ENCODE measurements at places on chromosomes 7 and 10. TPM values are rescaled to one million over a fixed set of nuclear protein-coding genes. Genes with fewer than 3 reads are reported as not detected.

SPDYE5 gene
- not detected for polyA plus RNA-seq

NPTX2 gene
- 1.2 TPM for polyA plus RNA-seq

GRCh38 chr7:105316578-105317344 lies 72.0 kb downstream of the SRPK2 start:
- H3K4me1 ChIP-seq = no peaks in the 10 kb centered on the region
- H3K27ac ChIP-seq = no peak overlapping the region
- no peak for DNase-seq

DNA sequence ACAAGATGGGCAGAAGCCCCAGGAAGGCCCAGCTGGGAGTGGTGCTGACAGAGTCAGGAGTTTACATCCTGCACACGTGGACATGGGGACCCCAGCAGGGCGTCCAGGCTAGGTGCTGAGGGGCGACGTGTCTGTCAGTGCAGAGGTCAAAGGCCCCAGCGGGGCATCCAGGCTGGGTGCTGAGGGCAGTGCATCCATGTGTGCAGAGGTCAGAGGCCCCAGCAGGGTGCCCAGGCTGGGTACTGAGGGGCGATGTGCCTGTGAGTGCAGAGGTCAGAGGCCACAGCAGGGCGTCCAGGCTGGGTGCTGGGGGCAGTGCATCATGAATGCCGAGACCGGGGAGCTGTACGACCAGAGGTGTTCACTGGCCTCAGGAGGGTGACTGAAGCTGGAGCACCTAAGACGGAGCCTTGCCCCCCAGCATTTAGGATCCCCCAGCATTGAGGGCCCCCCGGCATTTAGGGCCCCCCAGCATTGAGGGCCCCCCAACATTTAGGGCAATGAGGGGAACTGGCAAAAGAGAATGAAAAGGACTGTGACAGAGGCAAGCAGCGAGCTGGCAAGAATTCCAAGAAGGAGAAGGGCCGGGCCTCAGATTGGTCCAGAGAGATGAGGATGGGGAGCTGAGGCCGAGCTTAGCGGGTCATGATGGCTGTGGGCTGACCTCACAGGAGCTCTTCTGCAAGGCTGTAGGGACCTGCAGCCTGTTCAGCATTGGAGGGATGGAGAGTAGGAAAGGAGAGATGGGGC lies 474.9 kb downstream of the PTPRN2 start:
- no peak overlapping the region for H3K27ac ChIP-seq
- H3K4me3 ChIP-seq = no peak overlapping the region
- DNase-seq = no peak
- H3K4me1 ChIP-seq = peaks cover 12% of the 10 kb centered on the region

DNA sequence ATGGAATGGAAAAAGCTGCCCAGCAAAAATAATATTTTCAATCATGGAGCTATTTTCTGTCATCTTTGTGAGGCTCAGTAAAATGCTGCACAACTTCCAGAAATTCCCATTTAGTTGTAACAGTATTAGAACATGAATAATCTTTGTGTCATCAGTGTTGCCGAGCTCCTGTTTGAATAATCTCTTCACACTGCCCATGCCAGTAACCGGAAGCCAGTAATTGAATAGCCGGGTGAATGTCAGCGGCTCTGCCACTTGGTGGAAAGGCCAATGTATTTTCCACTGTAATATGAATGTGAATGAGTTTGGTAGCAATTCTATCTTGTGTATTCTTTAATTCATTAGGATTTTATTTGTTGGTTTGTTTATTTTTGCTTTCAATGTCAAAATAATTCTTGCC lies 172.5 kb upstream of the INSYN2A start:
- H3K27ac ChIP-seq = no peak overlapping the region
- peaks cover 24% of the 10 kb centered on the region for H3K4me1 ChIP-seq
- H3K4me3 ChIP-seq = no peak overlapping the region
- peaks cover 3% of the 10 kb centered on the region for H3K36me3 ChIP-seq
- no peak for DNase-seq

- H3K4me1 ChIP-seq = no peaks in the 10 kb centered on the region
- no peaks in the 10 kb centered on the region for H3K27me3 ChIP-seq
- no peak overlapping the region for H3K27ac ChIP-seq
- no peak for DNase-seq
- H3K36me3 ChIP-seq = no peaks in the 10 kb centered on the region
These were observed 210.6 kb upstream of the FZD8 start for GRCh38 chr10:35852721-35853120.

DNA sequence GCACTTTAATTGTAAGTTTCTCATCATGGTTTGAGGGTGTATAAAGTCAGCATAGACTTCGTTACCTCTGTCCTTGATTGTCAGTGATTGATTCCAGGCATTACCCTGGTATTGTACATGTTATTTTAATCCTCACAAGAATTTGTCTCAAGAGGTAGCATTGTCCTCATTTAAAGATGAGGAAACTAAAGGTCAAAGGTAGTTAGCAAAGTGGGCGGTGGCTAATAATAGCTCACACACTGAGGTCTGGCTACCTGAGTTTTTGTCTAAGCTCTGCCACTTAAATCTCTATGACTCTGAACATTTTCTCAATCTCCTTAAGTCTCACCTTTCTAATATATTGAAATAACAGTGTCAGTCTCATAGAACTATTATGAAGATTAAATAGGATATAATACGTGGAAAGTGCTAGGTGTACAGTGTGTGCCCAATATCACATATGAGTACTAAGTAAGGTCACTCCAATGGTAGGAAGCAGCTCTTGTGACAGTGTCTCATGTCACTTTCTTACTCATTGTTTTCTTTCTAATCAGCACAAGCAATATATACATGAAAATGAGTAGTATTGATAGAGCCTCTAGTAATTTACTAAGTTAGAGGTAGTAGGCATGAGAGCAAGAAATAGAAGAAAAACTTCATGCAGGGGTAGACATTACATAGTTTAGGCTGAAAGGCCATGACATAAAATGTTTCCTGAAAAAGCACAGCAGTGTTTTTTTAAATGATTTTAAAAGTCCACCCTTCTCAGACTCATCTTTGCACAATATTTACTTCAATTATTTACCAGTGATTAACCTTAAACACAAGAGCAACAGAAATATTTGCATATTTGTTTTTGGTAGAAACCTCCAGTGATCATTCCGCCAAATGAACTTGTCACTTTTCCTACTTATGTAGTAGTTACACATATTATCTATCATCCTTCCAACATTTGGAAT lies 21.0 kb downstream of the AHR start:
- peaks cover 28% of the 10 kb centered on the region for H3K27me3 ChIP-seq
- no peaks in the 10 kb centered on the region for H3K4me1 ChIP-seq
- H3K36me3 ChIP-seq = no peaks in the 10 kb centered on the region
- DNase-seq = no peak
- no peak overlapping the region for H3K27ac ChIP-seq

DNA sequence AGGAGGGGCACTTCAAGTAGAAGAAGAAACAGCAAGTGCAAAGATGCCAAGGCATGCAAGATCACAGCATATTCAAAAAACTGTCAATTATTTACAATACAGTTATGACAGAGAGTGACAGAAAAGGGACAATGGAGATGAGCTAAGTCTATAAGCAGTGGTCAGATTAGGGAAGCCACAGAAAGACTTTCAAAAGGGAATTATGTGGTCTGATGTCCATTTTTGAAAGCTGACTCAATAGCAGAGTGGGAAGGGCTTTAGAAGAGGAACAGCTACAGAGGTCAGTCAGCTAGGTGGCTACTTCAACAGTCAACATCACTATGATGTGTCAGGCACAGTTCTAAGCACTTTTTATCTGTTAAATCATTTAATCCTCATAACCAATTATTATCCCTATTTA lies 45.2 kb upstream of the SPOCK2 start:
- DNase-seq = no peak
- peaks cover 7% of the 10 kb centered on the region for H3K36me3 ChIP-seq
- no peaks in the 10 kb centered on the region for H3K27me3 ChIP-seq

DNA sequence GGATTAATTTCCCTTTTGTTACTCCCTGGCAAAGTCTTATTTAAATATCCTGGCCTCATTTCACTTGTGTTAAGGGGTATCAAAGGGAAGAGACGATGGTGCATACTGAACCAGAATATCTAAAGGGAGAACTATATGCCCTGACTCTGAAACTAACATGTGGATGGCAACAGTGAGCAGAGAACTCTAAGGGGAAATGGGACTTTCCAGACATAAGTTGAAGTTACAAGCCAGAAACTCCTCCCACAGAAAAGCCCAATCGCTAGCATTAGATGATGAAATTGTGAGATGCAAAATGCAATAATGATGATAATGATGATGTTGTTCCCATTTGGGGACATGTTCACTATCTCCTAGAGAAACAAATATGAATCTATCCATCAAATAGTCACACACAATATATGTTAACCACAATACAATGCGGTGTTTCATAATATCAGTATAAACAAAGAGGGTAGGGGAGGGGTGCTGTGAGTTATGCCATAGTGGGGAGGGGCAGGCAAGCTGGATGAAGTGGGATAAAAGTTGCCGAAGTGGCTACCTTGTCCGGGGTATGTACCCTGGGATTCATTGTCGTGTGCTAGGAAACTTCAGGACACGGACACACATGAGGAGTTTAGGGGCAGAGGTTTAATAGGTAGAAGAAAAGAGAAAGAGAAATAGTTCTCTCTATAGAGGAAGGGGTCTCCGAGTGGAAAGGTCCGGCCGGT lies 37.1 kb downstream of the TMEM229A start:
- no peak for DNase-seq
- H3K4me1 ChIP-seq = no peaks in the 10 kb centered on the region
- H3K36me3 ChIP-seq = no peaks in the 10 kb centered on the region
- no peak overlapping the region for H3K4me3 ChIP-seq

DNA sequence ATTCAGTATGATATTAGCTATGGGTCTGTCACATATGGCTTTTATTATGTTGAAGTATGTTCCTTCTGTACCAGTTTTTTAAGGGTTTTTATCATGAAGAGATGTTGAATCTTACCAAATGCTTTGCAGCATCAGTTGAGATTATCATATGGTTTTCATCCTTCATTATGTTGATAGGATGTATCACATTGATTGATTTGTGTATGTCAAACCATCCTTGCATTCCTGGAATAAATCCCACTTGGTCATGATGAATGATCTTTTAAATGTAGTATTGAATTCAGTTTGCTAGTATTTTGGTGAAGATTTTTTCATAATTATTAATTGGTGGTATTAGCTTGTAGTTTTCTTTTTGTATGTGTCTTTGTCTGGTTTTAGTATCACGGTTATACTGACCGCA lies 185.9 kb downstream of the MBL2 start:
- H3K27me3 ChIP-seq = no peaks in the 10 kb centered on the region
- no peaks in the 10 kb centered on the region for H3K4me1 ChIP-seq

FFAR4 gene
- polyA plus RNA-seq = not detected

GRCh38 chr7:35826751-35827150 lies 25.9 kb downstream of the SEPTIN7 start:
- H3K4me3 ChIP-seq = no peak overlapping the region
- DNase-seq = no peak
- H3K27ac ChIP-seq = no peak overlapping the region
- H3K4me1 ChIP-seq = peaks cover 52% of the 10 kb centered on the region
- peaks cover 7% of the 10 kb centered on the region for H3K36me3 ChIP-seq

- H3K27me3 ChIP-seq = no peaks in the 10 kb centered on the region
- H3K4me1 ChIP-seq = no peaks in the 10 kb centered on the region
- DNase-seq = no peak
- H3K27ac ChIP-seq = no peak overlapping the region
- H3K4me3 ChIP-seq = no peak overlapping the region
These were observed 86.8 kb upstream of the ZMIZ1 start for GRCh38 chr10:78981970-78982281.

- H3K4me1 ChIP-seq = peaks cover 9% of the 10 kb centered on the region
- H3K36me3 ChIP-seq = no peaks in the 10 kb centered on the region
- H3K27me3 ChIP-seq = no peaks in the 10 kb centered on the region
- no peak overlapping the region for H3K27ac ChIP-seq
- no peak overlapping the region for H3K4me3 ChIP-seq
These were observed 100.6 kb upstream of the GLCCI1 start for GRCh38 chr7:7867846-7868571.

- H3K4me1 ChIP-seq = no peaks in the 10 kb centered on the region
- no peak for DNase-seq
- H3K27ac ChIP-seq = no peak overlapping the region
These were observed 40.6 kb downstream of the AKR1B15 start for GRCh38 chr7:134589491-134589941.

DNA sequence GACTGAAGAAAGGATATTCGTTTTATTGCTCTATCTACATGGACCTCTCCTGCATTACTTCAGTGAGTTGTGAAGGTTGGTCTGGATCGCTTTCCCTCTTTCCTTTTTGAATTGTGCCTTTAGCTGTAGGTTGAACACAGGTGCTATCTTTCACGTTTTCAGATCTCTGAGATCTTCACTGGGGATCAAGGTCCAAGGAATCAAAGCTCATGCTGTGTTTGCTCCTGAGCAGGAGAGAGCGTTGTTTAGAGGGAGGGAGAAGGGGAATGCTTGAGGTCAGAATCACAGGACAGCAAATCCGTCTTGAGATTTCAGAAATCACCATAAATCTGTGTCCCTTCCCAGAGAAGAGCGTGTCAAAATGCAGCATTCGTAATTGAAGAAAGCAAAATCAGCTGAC lies 105.0 kb downstream of the INSYN2A start:
- no peaks in the 10 kb centered on the region for H3K4me1 ChIP-seq
- peaks cover 3% of the 10 kb centered on the region for H3K36me3 ChIP-seq
- no peak overlapping the region for H3K27ac ChIP-seq
- no peaks in the 10 kb centered on the region for H3K27me3 ChIP-seq

GRCh38 chr7:33761449-33762080 lies 143.8 kb upstream of the BMPER start:
- H3K27me3 ChIP-seq = no peaks in the 10 kb centered on the region
- H3K36me3 ChIP-seq = no peaks in the 10 kb centered on the region
- H3K4me1 ChIP-seq = no peaks in the 10 kb centered on the region

Measured in SK-N-SH (cell line).